ENCODE measurements at places on chromosomes 5 and 9.

DNA sequence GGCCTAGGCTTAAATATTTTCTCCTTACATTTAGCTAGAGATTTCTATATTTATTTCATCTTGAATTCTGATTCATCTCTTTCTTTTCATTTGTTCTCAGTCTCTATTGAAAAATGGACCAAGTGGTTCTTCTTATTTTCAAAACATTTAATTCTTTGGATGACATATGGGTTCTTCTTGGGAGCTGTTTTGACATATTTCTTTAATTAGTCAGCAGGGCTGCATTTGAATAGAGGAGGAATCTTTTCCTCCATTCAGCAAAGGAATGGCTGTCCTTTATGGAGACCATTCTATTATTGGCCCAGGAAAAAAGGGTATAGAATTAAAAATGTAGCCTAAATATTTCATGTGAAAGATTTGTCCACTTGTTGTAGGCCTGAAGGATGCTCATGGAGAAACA lies 109.9 kb downstream of the RPS23 start:
- DNase-seq: no peak

- no peak for DNase-seq
Measured at GRCh38 chr9:35980289-35981011, 22.5 kb upstream of the OR2S2 start.

DNA sequence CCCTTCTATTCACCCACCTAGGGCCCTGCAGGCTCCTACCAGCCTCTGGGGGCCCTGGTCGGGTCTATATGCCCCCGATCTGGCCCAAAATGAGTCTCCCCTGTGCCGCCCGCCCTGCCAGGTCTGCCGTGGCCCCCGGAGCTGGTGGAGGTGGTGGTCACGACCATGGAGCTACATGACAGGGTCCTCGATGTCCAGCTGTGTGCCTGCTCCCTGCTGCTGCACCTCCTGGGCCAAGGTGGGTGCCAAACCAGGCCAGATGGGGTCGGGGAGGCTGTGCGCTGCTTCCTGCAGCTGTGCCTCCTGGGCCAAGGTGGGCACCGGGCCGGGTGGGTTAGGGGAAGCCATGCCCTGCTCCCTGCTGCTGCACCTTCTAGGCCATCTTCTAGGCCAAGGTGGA lies 17.5 kb downstream of the REXO4 start:
- DNase-seq: no peak

DNA sequence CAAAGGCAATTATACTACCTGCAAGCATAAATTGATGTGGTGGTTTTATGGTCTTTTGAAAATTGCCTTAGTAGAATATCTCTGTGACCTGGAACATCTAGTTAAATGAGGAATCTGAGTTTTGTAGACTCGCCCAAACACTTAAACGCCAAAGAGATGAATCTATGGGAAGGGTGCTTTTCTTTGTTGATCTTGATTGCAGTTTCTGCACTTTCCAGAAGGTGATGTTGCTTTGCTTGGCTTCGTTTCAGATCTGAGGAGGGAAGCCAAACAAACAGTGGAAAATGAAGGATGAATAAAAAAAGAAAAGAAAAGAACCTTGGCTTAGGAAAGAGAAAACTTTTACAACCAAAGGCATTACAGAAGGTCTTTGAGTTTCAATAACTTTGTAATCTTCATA lies 1021.2 kb downstream of the NR2F1-AS1 start:
- no peak for DNase-seq

- peak; percentile 13 for DNase-seq
Measured at GRCh38 chr5:164097749-164098148, 592.3 kb downstream of the MAT2B start.

DNA sequence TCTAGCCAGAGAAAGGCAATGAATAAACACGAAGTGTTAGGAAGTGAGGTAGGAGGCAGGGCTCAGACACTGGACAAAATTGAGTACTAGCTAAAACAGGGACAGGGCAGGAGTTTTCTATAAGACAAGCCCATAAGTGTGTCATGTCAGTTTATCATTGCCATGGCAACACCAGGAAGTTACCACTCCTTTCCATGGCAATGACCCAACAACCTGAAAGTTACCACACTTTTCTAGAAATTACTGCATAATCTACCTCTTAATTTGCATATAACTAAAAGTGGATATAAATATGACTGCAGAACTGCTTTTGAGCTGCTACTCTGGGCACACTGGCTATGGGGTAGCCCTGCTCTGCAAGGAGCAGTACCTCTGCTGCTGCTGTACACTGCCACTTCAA lies 442.5 kb upstream of the COX7C start:
- DNase-seq: no peak

Measured in HTR-8/SVneo (cell line).